Activated CD8-positive, alpha-beta memory T cell treated with anti-CD3 and anti-CD28 coated beads for 1 hour (primary cell): ENCODE measurements at places on chromosomes 16 and 17.

DNA sequence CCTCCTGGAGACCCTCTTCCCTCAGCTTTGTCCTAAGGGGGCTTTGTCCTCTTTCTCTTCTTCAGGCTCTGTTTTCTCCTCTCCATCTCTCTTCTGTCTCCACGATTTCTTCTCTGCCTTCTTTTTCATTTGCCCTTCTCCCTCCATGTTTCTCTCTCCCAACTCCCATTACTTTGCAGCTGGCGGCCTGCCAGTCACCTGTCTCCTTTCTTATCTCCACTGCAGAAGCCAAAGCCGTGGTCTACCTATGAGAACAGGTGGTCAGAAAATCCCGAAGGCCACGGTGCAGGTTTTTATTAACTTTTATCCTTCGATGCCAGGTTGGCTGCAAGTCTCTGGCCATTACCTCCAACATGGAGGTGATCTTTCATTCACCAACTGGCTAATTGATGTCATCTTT lies 45.1 kb downstream of the FZD2 start:
- no peak for DNase-seq

DNA sequence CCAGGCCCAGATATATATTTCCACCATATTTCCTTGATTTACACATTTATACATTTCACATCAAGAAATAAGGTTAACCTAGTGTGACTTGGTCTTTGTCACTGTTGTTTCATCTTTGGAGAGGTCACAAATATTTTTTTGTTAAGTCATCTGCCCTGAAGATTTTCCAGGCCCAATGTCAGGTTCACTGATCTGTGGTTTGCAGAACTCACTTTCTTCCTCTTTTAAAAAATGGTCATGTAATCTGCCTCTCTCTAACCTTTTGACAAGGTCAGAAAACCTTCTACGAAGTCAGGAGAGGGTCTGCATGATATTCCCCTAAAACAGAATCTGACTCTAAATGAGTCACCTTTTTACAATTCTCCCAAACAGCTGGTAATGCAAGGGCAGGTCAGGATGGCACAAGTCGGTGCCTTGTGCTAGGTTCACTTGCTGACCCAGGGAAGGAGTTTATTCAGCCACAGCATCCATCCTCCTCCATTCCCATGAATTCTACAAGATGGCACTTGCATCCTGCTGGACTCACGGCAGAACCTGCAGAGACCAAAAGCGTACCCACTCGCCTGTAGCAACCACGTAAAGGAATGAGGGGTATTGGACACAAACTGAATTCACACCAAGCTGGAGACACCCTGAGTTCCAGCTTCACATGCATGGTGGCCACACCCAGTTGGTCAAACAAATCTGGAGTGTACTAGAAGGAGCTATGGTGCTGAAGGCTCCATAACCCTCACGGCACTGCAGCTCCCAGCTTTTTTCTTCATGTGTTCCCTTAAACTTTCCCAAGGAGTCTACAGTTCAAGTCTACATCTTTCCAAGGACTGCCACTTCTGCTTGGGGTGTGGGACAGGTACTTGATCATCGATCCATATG lies 1.6 kb upstream of the KIAA0513 start:
- DNase-seq = no peak

DNA sequence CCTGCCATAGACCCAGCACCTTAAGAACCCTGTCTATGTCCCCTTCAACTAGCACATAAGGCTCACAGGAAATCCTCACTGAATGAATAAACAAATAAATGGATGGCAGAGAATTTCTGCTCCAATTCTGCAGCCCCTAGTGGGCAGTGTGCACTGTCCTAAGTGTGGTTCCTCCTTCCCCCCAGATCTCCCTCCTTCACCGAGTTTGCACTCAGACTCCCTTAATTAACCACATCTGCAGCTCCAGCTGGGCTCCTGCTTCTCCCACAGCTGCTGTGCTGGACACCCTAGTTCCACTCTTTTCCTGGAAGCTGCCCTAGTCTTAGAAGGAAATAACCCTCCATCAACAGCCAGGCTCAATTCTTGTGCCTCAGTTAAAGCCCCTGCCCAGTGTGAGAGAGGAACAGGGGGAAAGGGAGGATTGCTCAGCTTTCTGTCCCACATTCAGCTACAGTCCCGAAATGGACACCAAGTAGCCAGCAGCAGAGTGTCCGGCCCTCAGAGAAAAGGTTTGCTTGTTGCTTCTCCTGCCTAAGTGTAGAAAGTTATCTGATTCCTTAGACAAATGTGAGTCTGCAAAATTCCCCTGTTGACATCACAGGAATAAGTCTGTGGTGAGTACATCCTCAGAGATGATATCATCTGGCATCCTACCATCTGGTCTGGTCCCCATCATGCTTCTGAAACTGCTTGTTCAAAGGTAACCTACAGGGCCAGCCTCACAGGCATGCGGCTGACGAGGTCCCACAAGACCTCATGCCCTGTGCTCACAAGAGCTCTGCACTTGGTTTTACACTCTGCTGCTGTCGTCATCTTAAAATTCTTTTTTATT lies 12.3 kb downstream of the LRRC3C start:
- no peak for DNase-seq

DNA sequence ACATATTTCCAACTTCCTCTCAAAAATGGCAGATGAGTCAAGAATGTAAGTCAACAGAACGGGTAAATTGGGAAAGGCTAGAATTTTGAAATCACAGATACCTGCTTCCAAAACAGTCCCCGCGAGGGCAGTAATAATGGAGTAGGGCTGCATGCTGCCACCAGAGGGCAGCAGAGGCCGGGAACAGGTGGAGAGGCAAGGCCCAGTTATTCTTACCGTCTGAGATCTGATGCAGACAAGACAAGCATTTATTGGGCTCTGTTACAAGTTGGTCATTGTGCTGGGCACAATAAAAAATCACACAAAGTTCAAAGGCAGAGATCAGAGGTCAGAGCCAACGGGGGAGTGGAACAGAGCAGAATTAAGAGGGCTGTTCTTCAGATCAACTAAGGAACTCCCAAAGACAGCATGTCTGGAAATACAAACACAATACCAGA lies 8.8 kb upstream of the MLKL start:
- peak; percentile 73 for DNase-seq

DNA sequence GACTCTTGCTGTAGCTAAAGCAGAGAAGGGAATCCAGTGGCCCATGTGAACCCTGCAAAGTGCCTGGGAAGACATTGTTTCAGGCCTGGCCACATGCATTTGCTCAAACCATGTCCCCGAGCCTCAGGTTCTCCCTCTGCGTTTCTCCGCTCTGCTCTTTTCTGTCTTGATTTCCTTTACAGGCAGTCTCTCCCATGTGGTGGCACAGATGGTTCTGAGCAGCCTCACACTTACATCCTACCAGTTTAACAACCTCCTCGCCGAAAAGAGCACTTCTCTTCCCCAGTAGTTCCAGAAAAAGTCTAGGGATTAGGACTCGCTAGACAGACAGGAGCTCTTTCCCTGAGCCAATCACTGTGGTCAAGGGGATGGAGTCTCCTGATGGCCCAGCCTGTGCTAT lies 28.3 kb upstream of the MYH10 start:
- DNase-seq = no peak

DNA sequence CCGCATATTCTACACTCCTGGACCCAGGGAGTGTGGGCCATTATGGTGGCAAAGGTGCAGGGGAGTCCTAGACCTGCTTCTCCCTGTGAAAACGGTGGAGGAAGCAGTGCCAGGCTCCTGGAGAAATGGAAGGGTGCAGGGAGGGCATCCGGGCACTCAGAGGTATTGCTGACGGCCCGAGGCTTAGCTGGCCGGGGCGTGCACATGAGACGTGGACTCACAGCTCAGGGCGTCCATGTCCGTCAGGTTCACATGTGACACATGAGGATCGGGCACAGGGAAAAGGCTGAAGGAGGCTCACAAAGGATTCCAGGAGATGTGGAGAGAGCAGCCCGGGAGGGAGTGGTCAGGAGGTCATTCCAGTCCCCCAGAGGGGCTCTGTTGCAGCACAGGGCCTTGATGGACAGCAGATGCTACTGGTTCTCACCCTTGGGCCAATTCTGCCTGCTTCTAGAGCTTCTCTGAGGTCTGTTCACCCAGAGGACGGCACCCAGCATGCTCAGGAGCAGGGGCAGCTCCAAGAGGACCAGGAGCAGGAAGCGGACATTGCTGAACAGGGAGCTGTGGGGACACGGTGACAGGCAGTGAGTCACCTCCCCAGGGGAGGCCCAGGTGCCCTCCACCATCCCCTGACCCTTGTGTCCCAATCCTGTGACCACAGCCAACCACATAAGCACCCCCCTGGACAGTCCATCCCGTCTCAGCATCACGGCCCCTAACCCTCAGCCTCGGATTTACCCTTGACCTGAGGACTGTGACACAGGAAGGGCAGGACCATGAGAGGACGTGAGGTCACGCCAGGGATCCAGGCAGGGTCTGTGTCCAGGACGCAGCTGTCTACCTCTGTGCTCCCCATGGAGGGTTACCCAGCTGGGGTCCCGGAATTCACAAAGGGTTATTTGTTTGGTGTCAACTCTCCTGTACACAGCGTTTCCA lies 4.5 kb downstream of the CD300C start:
- DNase-seq = no peak

DNA sequence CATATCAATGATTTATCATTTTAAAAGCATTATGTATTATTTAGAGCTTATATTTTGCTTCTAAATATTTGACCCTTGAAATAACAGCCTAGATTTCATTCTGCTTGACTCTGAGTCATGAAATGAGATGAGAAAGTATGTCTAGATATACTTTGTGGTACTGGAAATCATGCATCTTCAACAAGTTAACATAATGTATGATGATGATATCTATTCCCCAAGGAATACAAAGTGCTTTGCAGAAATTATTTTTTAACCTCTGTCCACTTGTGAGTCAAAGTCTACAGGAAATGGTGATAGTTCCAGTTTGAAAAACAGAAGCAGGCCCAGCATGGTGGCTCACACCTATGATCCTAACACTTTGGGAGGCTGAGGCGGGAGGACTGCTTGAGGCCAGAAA lies 36.1 kb downstream of the GOSR1 start:
- DNase-seq = no peak

DNA sequence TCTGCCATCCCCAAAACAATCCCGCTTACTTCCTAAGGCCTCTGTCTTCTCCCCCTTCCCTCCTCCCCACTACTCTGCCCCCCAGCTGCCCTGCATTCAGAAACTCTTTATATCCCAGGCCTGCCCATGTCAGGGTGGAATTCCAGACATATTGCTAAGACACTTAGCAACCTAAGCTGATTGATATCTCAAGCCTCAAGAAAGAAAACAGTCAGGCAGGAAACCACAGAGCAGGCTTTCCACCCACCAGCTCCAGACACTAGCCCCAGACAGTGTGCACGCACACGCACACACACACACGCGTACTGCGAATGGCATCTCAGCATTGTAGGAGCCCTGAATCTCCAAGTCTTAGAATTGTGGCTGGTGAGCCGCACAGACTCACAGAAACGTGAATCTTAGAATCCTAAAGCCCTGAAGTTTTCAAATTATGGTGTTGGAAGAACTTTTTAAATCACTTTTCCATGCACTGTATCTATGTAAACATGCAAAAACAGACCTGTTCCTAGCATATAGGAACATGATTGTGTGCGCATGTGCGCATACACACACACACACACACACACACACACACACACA lies 8.8 kb upstream of the LPCAT2 start:
- DNase-seq = no peak

GRCh38 chr17:78771758-78772382 lies 10.2 kb downstream of the CYTH1 start:
- DNase-seq = no peak
